ENCODE measurements at places on chromosomes 5 and 9.

DNA sequence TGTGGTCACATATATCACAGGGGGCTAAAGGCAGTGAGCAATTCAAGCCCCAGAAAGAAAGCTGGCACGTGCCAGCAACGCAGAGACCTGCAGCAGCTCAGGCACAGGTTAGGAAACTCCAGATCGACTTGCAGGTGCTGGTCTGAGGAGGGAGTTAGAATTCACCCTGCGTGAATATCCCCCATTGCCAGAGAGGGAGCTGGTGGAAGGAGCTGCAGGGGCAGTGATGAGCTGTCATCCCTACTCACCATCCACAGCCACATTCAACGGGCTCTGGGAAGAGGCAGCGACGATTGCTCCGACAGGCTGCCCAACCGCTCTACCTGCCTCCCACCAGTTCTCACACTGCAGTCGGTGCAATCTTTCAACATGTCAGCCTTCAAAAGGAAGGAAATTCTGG lies 40.8 kb upstream of the CLK4 start:
- DNase-seq, result no peak

DNA sequence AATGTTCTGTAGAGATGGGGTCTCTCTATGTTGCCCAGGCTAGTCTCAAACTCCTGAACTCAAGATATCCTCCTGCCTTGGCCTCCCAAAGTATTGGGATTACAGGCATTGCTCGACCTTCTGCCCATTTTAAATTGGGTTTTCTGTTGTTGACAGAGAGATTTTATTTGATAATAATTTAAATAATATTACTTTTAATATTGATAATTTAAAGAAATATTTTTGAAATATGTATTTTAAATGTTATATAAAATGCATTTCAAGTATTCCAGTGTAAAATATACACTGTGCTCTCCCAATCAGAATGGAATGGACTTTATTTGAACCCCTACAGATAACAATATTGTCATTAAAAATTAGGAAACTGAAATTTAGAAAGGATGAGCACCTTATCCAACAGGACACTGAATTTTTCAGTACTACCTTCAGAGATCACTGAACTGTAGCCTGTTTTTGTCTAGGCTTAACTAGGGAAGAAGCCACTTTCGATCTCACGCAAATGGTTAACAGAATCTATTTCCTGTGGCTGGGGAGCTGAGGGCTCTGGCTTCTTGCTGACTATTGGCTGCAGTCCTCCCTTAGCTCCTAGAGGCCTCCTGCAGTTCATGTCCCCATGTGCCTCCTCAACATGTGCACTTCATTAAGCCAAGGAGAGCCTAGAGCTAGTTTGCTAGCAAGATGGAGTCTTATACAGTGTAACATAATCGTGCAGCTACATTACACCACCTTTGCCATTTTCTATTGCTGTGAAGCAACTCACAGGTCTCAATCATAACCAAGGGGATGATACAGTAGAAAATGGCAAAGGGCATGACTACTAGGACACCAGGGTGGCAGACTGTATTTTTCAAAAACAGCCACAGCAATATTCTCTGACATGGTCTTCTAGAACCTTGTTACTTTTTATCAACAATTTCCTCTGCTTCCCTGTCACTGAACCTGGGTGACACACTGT lies 150.0 kb downstream of the CDC42SE2 start:
- peak; percentile 13 for DNase-seq

GRCh38 chr9:92535940-92536850 lies at the start of gene ECM2:
Gene ECM2, minus strand, starts transcription at chr9:92535990. Its CDS starts 13,124 bp downstream, at chr9:92522866.
- DNase-seq, result no peak

DNA sequence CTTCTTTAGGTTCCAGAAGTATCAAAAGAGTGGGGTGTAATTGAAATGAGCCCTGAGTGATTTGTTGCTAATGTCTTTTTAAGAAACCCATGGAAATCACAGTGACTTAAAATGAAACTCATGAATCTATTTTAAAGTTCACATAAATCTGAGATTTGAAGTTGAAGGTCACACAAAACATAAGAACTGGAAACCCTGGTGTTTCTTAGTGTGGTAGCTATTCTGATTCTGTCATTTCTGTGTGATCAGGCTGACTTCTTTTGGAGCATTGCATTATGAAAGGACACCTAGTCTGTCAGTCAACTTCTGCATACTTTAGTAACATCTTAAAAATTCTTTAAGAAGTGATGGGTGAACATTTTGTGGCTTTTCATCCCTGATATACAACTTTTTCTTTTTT lies 448.8 kb downstream of the TLE4 start:
- DNase-seq, result no peak

GRCh38 chr5:169753795-169754194 lies 116.7 kb downstream of the DOCK2 start:
- DNase-seq, result no peak

DNA sequence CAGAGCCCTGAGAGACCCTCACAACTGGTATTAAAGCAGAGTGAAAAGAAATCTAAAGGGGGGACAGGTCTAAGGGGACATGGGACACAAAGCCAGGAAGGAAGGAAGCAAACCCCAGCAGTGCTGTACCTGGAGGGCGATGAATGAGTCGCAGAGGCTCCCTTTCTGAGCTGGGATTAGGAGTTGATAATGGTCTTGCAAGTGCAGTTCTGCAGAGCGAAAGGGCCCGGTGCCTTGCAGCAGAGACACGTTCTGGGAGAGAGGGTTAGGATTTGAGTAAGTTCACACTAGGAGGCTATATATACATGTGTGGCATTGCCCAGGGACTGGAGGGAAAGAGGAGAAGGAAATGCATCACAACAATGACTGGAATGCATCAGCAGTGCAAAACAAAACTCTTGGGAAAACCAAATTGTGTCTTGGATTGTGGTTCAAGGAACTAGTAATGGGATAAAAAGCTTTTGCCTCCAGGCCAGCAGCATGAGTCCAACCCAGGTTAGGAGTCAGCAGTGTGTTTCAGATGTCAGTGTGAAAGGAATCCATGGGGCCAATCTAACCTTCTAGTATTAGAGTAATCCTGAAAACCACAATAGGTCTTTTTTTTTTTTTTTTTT lies 38.8 kb upstream of the LIFR start:
- DNase-seq, result no peak

DNA sequence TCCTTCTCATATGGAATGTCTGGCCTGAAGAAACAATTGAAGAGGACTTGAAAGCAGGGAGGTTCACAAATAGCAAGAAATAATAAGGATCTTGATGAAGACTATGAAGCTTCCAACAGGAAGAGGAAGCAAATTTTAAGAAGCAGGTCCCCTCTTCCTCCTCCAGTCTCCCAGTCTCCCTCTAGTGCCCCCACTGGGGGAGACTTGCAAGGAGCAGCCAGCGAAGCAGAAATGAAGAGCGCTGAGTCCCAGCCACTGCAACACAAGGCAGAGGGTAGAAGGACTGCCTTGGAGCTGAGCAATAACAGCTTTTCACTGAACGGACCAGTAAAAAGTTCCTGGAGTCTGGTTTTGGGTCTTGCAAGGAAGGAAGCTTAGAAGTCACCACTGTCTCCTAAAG lies 32.6 kb upstream of the ACO1 start:
- DNase-seq, result no peak

- DNase-seq, result no peak
Measured at GRCh38 chr5:32713770-32714381, 2.8 kb downstream of the NPR3 start.

DNA sequence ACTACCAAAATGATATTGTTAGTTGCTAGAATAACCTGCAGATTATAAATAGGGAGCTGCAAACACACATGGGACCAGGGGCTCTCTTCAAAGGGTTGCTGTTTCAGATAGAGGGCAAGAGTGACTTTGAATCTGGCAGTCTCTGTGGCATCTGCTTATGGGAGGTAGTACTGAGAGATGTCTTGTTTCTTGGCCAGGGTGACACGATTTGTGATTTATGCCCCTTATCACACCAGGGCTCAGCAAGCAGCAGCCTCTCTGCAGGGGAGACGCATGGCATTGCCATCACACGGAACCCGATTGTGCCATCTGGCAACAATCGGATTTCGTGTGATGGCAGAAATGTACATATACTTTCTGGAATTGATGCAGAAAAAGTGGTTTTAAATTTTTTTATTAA lies 615.6 kb downstream of the ZNF608 start:
- DNase-seq, result no peak

- DNase-seq, result peak; percentile 69
Measured at GRCh38 chr5:112995764-112996618, 19.4 kb downstream of the DCP2 start.

DNA sequence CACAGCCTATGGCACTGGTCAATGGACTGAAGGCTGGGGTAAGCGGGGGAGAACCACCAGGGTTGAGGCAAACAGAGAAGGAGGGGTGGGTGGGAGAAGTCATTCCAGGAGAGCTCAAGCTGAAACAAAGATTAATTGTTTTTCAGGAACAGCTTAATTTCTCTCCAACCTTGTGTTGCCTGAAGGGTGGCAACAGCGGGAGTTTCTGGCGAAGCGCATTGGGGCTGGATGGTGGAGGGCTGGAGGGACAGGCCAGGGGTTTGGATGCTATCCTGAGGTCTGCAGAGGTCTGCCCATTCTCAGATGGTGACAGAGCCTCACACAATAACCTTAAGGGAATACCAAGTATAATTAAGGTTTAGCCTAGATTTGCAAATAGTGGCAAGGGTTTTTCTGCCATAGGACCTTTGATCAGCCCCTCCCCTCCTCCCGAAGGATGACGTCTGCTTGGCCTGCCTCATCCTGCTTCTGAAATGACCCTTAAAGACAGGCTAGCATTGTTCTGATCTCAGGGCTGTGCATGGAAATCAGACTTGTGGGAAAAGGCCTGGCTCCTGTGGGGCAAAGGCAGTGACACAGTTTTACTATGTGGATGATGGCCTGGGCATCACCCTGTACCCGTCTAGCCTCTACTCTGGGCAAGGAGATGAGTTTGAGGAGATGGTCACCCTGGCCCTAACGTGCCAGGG lies 32.7 kb downstream of the PSD2 start:
- no peak for DNase-seq

- DNase-seq, result no peak
Measured at GRCh38 chr5:102649731-102650130, 105.4 kb upstream of the PAM start.

DNA sequence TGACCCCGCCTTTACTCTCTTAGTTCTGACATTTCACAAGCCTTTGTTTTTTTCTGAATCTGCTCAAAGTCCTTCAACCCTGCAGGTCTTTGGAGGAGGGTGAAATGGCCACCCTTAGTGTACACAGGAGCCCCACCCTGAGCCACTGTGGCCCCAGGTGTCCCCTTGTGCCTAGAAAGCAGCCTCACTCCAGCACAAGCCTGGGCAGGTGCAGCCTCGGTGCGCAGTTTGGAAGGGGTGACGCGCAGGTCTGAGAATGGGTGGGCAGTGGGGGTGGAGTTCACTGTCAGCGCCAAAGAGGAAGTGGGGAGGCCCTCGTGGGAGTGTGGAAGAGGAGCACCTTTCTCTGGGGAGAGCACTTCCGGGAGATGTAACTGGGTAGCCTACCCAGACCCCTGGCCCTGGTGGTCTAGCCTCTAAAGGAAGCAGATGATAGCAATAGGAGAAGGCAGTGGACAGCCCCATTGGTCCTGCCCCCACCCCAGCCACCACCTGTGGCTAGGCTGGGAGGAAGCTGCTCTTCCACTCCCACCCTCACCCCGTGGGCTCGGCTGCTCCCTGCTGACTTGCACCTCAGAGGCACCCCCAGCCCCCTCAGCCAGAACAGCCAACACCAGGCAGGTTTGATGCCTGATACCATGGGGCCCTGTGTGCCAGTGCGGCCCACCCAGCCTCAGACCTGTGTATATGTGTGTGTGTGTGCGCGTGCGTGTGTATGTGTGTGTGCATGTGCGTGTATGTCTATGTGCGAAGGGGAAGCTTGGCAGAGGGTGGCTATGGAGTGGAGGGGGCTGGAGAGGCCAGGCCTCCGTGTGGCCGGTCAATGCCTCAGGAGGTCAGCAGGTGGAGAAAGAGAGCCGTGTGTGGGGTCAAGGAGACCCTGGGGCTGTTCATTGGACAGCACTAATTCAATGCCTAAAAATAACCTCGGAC lies 16.8 kb upstream of the DAB2IP start:
- DNase-seq, result no peak

- DNase-seq, result no peak
Measured at GRCh38 chr5:125370461-125371205, 624.2 kb upstream of the ZNF608 start.

GRCh38 chr5:181050016-181050415 lies 9.9 kb downstream of the BTNL9 start:
- no peak for DNase-seq

DNA sequence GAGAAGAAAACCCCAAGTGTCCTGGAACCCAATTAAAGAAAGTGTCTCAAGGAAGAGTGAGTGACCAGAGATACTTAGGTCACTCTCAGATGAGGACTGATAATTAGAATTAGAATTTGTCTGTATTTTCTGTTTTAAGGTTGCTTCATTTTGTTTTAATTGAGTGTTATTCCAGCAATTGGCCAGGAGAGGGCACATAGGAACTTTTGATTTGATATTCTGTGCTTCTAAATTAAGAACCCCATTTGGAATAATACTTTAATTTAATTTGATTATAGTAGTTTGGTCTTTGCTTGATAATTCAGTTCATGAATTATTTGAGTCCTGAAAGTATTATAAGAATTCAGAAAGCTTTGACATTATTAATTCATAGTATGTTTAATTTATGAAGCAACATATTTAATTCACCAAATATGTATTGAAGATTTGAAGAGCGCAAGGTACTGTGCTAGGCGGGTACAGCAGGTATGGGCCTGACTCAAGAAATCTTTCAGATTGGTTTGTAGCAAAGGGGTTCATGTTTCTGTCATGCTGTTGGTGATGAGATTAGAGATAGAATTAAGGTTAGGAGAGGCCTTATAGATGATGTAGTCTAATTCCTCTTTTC lies 4.9 kb downstream of the MRPL22 start:
- no peak for DNase-seq

DNA sequence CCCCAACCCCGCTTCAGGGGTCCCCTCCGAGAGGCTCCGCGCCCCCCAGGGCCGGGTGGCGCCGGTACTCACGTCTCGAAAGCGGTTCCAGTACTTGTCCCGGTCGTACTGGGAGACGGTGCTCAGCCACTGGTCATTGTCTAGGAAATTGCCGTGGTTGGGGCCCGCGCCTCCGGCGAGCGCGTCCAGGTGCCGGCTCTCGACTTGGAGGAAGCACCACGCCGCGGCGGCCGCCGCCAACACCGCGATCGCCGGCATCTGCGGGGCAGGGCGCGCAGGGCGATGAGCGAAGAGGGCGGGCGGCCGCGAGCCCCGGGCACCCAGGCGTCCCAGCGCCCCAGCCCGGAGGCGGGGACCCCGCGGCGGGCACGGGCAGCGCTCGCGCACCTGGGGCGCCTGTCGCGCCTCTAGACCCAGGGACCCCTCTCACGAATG lies 808 bp downstream of the SPOCK1 start:
- DNase-seq, result no peak

DNA sequence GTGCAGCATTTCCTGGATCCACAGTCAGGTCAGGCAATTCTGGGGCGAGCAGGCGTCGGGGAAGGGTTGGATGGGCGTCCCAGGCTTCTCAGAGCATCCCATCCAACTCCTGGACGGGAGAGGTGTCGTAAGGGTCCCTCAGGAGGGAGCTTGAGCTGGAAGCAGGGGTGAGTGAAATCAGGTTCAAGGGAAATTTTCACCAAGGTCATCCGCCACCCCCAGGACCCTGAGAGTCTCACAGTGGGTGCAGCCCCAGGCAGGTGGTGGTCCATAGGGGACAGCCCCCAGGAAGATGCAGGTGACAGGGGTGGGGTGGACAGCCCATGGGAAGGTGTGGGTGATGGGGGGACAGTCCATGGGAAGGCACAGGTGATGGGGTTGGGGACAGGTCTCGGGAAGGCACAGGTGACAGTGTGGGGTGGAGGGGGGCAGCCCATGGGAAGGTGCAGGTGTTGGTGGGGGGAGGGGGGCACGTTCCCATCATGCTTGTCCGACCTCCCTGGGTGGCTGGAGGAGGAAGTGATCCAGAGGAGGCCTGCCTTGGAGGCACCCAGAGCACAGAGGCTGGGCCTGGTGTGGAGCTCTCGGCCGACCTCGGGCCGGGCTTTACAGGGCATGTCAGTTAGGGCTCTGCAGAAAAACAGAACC lies 48.9 kb downstream of the AHRR start:
- no peak for DNase-seq
